ENCODE measurements at places on chromosomes 2 and 18.

DNA sequence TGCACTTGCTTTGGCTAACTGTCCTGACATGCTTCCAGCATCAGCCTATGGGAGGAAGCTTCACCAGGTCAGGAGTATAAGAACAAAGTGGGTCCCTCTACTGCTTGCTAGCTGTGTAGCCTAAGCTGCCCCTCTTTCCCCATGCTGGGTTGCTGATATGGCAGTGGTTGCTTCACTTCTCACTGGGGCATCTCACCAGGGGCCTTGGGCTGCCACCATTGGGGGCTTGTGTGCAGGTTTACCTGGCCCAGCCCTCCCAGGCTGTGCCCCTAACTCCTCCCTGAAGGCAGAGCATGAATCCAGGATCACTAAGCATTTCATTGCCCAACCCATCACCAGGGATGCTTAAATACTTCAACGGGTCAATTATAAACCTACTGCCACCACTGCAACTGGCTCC, 817.1 kb upstream of the TMEFF2 start:
- DNase-seq: no peak

- no peak for DNase-seq
These were observed 178.0 kb downstream of the DLGAP1 start for GRCh38 chr18:4276953-4277585.

- no peak for DNase-seq
These were observed 371.6 kb upstream of the SLC8A1 start for GRCh38 chr2:40823478-40823877.

GRCh38 chr2:219452361-219453317, 18.0 kb downstream of the SPEG start:
- peak; percentile 22 for DNase-seq

DNA sequence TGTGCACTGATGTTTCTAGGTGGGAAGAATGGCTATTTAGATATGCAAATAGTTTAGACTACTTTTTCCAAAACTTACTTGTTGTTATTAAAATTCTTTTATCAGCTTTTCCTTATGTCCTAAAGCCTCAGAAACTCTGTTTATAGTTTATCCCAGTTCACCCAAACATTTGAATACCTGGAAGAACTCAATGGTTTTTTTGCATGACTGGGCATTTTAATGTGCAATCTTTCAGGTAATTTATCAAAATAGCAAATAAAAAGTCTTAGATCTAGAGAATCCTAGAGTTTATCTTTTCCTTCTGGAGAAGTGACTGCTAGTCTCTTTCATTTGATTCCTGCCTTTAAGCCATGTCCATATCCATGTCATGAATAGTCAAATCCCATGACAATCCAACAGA, 9.6 kb upstream of the ADAM23 start:
- no peak for DNase-seq

DNA sequence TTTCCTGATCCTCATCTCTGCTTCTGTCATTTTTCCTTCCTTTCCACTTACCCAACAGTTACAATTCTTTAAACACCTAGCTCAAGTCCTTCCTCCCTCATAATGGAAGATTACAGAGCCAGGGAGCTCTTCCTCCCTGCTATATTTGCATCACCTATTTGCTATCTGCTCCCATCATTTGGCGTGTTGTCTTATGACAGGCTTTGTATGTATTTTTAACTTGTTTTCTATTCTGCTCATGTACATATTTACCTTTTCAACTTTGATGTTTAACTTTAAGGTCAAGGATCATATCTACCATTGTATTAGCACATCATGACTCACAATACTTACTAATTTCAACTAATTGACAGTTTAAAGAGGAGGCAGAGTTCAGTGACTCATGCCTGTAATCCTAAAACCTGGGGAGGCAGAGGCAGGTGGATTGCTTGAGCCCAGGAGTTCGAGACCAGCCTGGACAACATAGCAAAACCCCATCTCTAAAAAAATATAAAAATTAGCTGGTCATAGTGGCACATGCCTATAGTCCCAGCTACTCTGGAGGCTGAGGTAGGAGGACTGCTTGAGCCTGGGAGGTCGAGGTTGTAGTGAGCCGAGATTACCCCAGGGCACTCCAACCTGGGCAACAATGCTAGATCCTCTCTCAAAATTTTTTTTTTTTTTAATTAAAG, 308.0 kb upstream of the STON1 start:
- no peak for DNase-seq

DNA sequence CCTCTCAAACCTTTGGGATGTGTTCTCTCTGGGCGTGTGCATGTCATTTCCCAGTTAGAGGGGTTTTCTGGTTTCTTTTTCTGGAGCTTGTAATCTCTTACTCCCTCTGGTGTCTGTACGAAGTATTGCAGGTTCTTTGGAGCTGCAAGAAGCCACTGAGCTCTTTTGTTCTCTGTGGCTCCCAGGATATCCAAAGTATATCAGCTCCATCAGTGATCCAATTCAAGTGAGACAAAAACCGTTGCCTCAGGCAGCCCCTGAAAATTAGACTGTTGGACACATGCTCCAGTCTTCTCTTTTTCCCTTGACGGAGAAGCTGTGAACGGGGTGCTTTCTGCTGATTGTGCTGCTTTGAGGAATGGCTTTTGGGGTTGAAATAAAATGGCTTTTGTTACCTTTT, 59.0 kb upstream of the LDLRAD4 start:
- DNase-seq: no peak

DNA sequence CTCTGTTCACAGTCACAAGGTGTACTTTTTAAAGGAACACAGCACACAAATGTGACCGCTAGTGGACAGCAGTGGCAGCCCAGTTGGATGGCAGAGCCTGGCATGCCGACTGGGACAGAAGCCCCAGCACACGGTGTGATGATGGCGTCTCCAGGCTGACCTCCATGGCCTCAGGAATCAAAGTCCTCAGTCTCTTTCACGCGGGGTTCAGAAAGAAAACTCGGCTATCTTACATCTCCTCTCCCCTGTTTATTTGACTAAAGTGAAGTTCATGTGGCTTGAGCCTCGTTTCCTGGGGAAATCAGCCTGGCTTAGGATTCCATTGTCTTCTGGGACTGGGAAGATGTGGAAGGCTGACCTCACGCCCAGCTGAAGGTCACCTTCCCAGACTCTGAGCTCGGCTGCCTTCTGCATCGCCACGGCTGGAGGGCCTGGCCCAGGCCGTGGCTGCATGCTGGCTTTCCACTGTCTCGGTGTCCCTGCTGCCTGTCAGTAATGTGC, 56.1 kb downstream of the ASAP2 start:
- no peak for DNase-seq

DNA sequence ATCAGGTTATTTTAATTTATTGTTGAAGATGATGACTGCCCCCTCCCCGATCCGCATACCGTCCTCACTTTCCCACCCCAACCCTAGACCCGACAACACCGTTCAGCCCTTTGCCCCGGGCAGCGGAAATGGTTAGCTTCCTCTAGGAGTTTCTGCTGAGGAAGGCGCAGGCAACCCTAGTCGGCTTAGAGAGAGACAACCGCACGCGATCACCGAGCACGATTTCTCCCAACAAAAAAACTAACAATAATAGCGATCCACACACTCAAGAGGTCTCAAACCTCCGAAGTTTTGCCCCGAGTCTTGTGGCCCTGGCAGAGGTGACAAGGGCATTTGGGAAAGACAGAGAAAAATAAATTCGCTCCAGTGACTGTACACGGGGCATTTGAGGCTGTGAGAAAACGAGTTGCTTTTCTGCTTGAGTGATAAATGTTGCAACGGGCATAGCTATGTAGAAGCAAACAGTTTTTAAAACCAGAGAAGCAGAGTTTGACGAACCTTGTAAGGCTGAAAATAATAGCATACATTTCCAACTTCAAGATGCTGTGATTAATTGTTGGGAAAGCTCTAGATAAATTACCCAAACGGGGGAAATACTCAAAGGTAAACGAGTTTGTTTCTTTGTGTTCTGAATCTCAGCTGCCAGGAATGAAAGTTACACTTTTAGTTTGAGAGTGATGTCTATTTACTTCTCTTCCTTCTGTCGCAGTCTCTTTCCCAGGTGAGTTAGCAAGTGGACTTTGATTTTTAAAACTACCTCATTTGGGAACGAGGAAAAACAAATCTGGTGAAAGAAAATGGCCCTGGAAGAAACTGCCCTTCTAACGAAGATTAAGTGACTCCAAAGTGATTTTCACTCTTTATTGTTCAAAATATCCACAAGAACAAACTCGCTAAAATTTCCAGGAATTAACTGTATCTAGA, 11.0 kb upstream of the SIX3 start:
- no peak for DNase-seq

DNA sequence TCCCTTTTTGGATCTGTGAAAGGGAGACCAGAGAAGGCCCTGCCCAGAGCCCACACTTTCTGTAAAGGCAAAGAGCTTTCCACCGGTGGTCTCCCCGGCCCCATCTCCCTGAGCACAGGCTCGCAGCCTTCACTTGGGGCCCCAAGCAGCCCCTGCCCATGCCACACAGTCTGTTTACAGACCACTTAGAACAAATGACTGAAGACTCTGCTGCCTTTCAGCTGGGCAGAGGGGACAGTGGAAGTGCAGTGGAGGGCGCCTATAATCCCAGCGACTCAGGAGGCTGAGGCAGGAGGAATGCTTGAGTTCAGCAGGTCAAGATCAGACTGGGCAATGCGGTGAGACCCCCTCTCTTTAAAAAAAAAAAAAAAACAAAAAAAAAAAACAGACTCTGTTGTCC, 28.9 kb downstream of the SERTAD2 start:
- DNase-seq: no peak

DNA sequence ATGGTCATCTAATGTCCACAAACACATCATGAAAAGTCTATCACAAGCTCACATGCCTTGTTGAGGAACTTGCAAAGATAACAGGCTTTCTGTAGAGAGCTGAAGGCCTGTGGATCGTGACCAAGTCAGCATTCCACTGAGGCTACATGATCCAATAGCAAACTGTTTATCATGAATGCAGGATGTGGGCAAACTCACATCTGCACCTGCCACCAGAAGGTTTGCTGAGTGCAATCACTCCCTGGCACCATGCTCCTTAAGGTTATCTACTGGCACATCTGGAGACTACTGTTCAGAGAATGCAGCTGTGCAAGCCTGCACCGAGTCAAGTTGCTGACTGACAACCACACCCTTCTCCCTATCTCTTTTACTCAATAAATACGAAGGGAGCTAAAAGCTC, 67.3 kb upstream of the ACAA2 start:
- no peak for DNase-seq

DNA sequence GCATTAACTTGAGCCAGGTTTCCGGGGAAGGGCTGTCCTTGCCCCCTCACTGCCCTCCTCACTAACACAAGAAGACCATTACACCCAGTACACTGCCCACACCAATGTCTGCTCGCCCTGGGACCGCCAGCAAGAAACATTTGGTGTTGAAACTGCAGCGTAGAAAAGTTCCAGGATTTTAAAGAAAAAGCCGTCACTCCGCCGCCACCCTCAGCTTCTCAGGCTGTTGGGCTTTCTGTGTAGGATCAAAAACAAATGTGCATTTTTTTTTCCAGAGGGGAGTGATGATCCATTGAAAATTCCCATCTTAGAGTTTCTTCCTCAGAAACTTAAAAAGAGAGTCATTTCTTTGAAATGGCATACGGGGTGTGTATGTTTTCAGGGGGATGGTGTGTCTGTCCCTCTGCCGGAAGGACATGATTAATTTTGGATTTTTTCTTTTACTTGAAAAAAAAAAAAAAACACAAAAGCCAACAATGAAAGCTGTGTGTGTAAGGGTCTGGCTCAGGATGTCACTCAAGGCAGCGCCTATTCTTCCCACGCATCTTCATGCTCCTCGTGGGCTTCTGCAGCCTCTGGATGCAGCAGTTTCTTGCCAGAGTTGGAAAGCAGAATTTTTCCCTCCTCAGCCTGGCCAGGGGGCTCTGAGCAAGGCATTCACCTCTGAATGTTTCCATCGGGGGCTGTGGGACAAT, 184.9 kb downstream of the GLI2 start:
- no peak for DNase-seq

DNA sequence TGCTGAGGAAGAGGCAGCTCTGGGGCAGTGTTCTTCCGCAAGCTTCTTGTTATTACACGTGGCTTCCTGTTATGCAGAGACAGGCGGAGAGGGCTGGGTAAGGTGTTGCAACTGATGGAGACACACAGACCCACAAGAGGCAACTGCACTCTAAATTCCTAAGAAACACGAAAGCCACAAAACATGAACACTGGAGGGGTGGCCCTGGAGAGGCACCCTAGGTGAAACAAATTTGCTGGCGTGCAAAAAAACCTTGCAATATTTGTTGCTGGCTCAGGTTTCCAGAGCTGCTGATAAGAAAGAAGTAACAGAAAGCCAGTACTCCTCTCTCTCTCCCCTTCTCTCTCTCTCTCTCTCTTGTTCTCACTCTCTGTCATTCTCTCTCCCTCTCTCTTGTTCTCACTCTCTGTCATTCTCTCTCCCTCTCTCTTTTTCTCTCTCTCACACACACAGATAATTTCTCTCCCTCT, 31.8 kb downstream of the ARHGAP25 start:
- no peak for DNase-seq

GRCh38 chr2:12502759-12503158, 214.0 kb upstream of the TRIB2 start:
- DNase-seq: no peak

- DNase-seq: no peak
These were observed 170.5 kb downstream of the NYAP2 start for GRCh38 chr2:225569995-225570394.

GRCh38 chr18:31774477-31774785, 13.8 kb upstream of the SLC25A52 start:
- DNase-seq: no peak

- DNase-seq: no peak
These were observed 97.1 kb upstream of the RMDN2 start for GRCh38 chr2:37827911-37828511.

- no peak for DNase-seq
These were observed 83.3 kb downstream of the GALNT14 start for GRCh38 chr2:31054842-31055388.

DNA sequence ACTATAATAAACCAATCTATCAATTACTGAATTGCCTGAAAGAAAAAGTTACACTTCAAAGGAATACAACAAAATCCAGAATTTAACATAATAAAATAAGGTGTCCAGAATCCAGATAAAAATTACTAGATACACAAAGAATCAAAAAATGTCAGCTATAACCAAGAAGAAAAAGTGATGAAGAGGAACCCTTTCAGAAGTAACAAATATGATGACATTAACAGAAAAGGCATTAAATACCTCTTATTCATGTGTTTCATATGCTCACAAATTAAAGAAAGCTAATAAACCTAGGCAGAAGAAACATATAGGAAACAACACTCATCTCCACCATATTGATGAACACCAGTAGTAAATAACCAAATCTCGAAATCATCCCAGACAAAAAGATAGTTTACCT, 722.8 kb downstream of the ADCYAP1 start:
- DNase-seq: no peak

- no peak for DNase-seq
These were observed 1077.9 kb upstream of the PIK3C3 start for GRCh38 chr18:40877096-40877495.

DNA sequence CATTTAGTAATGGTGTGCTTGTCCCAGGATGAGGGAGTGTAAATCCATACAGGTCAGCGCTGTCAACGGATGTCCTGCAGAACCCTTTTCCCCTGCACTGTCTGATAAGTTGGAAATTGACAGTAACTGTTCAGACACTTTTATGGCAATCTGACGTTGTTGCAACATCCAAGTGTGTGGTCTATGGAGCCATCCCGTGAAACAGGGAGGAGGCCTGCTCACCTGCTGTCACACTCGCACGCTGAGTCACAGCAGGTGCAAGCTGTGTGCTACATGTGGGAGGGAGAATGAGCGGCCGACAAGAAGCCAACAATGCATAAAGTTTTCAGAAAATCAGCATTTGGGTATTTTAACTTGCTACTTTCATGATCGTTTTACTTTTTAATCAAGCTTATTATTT, 43.7 kb upstream of the RMDN2 start:
- DNase-seq: no peak

- DNase-seq: no peak
These were observed 487.3 kb upstream of the DCC start for GRCh38 chr18:51852681-51853080.

- no peak for DNase-seq
These were observed 67.7 kb downstream of the SMCHD1 start for GRCh38 chr18:2723207-2723606.

Measured in substantia nigra (tissue), 51 donors.